ENCODE measurements at places on chromosomes 1 and 21.

DNA sequence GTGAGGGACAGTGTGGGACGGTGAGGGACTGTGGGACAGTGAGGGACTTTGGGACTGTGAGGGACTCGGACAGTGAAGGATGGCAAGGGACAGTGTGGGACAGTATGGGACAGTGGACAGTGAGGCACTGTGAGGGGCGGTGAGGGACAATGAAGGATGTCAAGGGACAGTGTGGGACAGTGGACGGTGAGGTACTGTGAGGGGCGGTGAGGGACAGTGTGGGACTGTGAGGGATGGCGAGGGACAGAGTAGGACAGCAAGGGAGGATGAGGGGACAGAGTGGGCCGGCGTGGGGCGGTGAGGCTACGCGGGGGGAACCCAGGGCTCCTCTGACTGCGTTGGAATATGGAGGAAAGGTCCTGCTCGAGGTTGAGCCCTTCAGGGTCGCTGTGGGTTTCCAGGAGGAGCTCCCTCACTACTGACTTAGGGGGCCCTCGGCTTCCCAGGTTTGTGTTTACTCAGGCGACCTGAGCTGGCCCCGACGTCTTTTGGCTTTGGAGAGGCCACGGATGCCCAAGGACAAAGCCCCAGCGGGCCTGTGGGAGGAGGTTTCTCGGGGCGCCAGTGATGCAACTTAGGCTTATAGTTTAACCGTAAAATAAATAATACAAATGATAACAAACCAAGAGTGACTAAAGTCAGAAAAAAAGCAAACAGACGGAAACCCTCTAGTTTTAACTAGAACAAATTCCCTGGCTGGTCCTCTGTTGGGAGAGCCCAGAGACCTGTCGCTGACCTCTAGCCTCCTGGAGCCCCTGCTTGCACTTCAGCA, 1.1 kb upstream of the ERRFI1 start:
- DNase-seq, result no peak

- DNase-seq, result no peak
Observed at GRCh38 chr21:36909423-36909822, 57.0 kb downstream of the HLCS start.

DNA sequence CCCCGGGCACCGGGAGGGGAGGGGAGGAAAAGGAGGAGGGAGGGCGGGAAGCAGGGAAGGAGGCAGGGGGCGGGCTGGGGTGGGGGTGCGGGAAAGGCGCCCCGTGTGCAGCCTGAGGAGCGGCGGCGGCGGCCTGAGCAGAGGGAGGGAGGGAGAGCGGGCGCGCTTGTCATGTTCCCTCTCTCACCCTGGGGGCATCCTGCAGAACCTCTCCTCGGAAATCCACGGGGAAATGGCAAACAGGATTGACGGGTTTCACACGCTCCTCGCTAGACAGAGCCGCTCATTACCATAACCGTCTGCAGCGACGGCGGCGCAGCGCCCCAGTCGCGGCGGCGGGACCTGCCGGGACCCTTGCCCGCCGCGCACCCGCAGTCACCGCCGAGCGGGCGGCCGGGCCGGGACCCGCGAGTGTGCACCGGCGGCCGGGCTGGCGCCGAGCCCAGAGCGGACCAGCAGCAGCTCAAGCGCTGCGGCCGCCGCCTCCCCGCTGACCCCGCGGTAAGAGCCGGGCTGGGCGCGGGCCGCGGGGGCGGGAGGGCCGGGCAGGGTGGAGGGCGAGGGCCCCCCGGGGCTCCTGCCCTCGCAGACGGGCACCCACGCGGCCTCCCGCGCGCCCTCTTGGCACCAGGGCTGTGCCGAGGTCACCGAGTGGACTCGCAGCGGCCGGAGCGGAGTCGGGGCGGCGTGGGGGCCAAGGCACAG, at the start of gene SERTAD4:
TSS of gene SERTAD4 (plus strand) at position 286 of the 705 bp plus-strand sequence. CDS start 5,165 bp downstream, outside the sequence.
- no peak for DNase-seq

- DNase-seq, result no peak
Observed at GRCh38 chr1:27804791-27805190, 25.8 kb upstream of the PPP1R8 start.

DNA sequence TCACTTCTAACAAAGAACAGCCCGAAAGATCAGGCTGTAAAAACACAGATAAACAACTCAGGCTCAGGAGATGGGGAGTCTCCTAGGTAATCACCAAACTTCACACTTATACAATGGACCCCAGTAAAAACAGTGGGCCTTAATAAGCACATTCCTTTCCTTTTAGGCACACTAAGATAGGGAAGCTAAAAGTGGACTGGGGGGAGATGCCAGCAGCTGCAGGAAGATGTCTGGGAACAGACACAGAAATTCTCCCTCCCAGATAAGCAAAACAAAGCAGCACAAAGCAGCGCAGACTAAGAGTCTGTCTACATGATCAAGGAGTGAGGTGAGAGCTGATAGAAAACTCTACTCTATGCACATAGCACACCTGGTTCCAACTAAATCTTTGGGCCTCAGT, 29.0 kb upstream of the CTBS start:
- no peak for DNase-seq

- no peak for DNase-seq
Observed at GRCh38 chr1:92705446-92705845, 79.5 kb downstream of the EVI5 start.

GRCh38 chr1:230379928-230380327, 46.2 kb downstream of the PGBD5 start:
- no peak for DNase-seq

DNA sequence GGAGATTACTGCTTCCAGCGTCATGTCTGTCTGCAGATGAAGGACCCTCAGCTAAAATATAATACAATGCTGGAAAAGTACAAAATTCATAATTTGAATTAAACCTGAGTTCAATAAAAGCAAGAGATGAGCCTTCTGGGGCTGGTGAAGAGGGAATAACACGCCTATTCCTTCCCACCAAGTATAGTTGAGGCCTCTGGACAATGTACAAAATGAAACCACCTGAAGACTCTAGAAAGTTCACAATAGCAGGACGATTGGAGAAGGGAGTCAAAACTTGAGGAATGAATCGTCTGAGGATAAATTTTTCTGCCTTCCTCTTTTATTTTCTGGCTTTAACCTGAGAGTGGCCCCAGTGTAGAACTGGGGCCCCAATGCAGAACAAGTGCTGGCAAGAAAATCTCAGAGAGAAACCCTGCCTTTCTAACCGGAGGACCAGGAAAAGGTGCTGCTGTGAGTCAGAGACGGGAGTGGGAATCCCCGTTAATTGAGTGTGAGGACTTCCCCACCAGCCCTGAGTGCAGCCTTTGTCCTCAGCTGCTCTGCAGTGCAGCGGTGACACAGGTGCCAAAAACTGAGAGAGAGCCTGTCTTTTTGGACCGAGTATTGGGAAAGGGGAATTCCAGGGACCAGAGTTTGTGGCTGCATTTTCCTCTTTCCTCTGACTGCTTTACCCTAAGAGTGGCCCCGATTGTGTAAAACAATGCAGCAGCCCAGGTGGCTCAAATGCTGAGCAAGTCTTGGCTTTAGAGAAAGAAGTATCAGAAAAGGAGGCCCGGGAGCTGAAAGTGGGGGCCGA, 264.9 kb downstream of the DYRK1A start:
- DNase-seq, result no peak

DNA sequence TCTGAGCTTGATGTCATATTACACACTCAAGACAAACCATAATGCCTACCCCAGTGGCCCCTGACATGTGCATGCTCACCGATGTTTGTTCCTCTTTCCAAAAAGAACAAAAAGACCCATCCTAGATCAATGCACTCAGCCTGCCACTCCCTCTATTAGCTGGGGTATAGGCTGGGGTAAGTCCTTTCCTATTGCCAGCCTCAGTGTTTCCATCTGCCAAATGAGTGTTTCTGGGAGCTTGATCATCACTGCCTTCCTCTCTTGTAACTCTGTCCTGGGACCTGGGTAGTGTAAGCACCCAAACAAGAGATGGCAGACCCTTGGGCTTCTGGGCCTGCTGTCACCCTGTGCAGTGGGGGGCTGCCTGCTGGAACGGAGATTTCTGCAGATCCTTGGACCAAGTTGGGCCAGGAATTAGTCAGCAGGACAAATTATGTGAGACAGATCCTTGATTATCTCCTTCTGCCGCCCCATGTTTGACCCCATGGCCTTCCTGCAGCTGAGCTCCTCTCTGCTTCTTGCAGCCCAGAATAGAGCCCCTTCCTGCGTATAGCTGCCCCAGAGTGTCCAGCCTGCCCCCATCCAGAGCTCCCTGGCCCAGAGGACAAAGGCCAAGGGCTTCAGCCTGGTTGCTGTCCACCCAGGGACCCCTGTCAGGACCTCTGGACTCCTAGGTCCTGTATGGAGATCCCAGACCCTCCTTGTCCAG, 31.5 kb upstream of the LRP8 start:
- no peak for DNase-seq

DNA sequence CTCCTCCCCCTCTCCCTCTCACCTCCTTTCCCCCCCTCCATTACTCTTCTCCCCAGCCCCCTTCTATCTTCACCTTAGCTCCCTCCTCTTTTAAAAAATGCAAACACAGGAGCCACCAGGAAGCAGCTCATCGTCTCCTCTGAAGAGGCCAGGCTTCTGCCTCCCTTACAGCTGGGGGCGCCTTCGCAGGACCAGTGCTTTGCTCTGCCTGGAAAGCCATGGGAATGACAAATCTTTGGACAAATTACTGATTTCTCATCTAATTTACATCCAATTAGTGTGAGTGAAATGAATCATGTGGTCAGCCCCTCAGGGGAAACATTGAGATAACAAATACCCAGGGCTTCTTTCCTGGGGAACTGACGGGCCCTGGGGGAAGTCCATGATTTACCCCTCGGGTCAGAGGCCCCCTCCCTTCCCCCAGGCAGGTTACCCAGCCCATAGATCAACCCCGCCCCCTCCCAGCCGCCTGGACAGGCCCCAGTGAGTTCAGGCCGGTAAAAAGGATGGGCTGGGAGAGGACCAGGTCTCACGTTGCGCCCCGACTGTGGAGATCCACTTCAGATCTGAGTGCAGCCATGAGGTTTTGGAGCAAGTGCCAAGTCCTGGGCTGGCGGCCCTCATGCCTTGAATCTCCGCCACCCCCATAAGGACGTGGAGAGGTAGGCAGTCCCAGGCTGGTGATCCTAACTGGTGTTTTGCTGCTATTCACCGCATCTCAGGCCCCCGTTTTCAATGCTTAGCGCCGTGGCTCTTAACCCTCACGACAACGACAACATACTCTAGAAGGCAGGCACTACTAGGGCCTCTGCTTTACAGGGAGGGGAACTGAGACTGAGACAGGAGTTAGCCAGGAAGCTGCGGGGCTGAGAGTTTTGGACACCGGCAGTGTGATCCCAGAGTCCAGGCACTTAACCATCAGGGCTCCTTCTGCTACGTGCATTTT, 300.8 kb downstream of the RRAGC start:
- DNase-seq, result no peak

- DNase-seq, result no peak
Observed at GRCh38 chr21:31538816-31539215, 120.7 kb upstream of the SOD1 start.

- no peak for DNase-seq
Observed at GRCh38 chr21:14572204-14572780, 26.2 kb upstream of the SAMSN1 start.

GRCh38 chr1:159996653-159997052, 35.1 kb downstream of the PIGM start:
- DNase-seq, result no peak

- no peak for DNase-seq
Observed at GRCh38 chr1:37033355-37034101, 787 bp downstream of the GRIK3 start.

DNA sequence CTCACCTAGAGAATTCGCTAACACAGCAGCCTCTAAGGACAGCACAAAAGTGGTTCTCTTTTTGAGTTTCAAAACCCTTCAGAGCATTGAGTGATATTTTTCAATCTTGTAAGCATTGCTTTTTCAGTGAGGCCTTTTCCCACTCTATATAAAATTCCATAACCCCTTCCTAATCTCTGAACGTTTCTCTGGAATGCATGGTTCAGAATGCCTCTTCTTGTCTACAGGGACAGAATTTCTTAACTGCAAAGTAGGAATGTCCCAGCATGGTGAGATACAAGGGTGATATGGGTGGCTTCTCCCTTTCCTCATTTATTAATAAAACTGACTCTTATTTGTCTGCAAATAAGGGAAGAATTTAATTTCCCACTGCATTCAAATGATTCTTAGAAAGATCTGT, 377.9 kb downstream of the LTN1 start:
- no peak for DNase-seq

DNA sequence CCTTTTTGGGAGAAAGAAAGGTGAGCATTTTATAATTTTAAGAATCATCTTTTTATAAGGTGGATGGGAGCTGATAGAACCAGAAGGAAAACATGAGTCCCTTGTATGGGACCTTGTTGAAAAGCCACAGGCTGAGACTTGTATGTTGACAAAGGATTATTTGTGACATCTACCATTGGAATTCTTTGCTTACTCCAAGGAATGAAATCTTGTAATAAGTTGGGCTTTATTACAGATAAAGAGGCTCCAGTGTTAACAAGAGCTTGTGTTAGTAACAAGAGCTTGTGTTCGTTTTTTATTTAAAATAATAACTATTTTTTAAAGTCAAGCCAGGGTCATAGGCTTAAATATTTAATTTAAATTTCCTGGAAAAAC, 201.1 kb upstream of the CHRM3 start:
- peak; percentile 1 for DNase-seq

- no peak for DNase-seq
Observed at GRCh38 chr21:22993822-22994574, 1995.8 kb downstream of the NCAM2 start.

All from foreskin melanocyte (primary cell).